ENCODE measurements at places on chromosomes 5 and 9. TPM values are rescaled to one million over a fixed set of nuclear protein-coding genes. Genes with fewer than 3 reads are reported as not detected.
A peak's percentile ranks its signal among the peaks of the same experiment; 100 is the strongest.

Gene TMCO6
- 33.3 TPM for total RNA-seq

Gene ZNF658
- total RNA-seq: 8.1 TPM

Gene RABL6
- total RNA-seq: 70.5 TPM

Gene LSM11
- 4.3 TPM for total RNA-seq

DNA sequence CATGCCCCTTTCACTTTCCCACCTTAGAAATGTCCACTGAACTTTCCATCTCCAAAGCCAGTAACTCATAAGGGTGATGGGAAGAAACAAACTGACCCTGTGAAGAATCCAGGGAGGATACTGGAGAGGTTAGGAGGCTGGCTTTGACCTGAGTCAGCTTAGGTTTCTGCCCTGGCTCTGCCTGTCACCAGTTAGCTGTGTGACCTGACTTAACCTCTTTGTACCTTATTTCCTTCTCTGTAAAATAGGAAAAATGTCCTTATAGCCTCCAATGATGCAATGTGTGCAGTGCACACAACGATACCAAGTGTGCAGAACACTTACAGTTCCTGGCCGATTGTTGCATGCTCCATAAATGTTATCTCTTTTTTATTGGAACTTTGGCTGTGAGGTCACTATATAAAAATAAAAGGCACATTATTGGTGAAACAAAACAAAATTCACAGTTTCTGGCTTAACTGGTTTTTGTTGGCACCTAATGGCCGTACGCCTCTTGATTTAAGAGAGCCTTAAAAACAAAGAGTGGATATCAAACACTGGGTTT is 37.8 kb downstream of the GABRP start:
- DNase-seq: no peak

DNA sequence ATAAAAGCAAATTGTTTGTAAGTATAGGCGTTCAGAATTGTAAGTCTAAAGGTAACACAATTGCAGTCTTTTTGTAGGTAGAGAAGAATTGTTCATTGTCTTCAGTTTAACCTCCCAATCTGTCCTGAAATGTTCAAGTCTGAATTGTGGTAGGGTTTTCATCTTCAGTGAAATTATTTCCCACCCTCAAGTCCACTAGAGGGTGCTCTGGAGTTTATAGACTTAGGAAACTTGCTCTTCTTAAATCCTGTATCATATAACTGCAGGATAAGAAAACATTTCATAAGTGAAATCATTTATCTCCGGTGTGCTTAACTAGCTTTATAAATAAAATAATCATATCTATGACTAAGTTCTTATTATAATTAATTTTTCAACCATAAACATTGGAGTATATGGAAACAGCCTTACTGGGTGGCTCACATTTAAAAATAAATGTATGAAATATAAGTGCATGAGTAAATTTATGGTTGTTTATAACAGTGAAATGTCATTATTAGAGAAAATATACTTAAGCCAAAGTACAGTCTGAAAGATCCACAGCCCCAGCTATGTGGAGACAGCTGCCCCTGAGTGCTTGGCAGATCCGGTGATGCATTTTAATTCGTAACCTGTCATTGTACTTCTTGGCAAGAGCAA is 182.4 kb upstream of the OTULINL start:
- peak; percentile 39 for DNase-seq

Gene FAM221B
- not detected for total RNA-seq

Gene RNF180
- total RNA-seq: not detected
